Spinal cord (tissue), 10 donors: ENCODE measurements at places on chromosomes 2 and 18. TPM values are rescaled to one million over a fixed set of nuclear protein-coding genes. Genes with fewer than 3 reads are reported as not detected.

- H3K27me3 ChIP-seq, result no peaks in the 10 kb centered on the region
- no peaks in the 10 kb centered on the region for H3K4me1 ChIP-seq
- no peak for DNase-seq
- H3K36me3 ChIP-seq, result no peaks in the 10 kb centered on the region
- no peak overlapping the region for H3K4me3 ChIP-seq
- no peak overlapping the region for H3K27ac ChIP-seq
Observed at GRCh38 chr18:13335903-13336302, 117.3 kb downstream of the LDLRAD4 start.

Gene RND3
- total RNA-seq, result 61.1 TPM

GRCh38 chr2:218717262-218717661, 6.6 kb downstream of the TTLL4 start:
- H3K27ac ChIP-seq, result no peak overlapping the region
- peaks cover 4% of the 10 kb centered on the region for H3K4me1 ChIP-seq
- no peak for DNase-seq
- H3K36me3 ChIP-seq, result peaks cover 9% of the 10 kb centered on the region
- no peak overlapping the region for H3K4me3 ChIP-seq
- no peaks in the 10 kb centered on the region for H3K27me3 ChIP-seq

Gene SYT4
- total RNA-seq, result 36.4 TPM

GRCh38 chr2:9287400-9288045, 80.9 kb downstream of the ASAP2 start:
- H3K27ac ChIP-seq, result no peak overlapping the region
- DNase-seq, result no peak
- H3K4me1 ChIP-seq, result no peaks in the 10 kb centered on the region
- no peaks in the 10 kb centered on the region for H3K36me3 ChIP-seq
